NCI-H1930 (cell line): ENCODE measurements at places on chromosomes 2 and 18.

- DNase-seq, result no peak
These were observed 11.3 kb upstream of the IAH1 start for GRCh38 chr2:9462886-9463697.

- no peak for DNase-seq
These were observed 124.1 kb upstream of the LGALSL start for GRCh38 chr2:64329848-64330247.

GRCh38 chr2:14634489-14635390, 2.2 kb downstream of the LRATD1 start:
- peak; percentile 61 for DNase-seq

GRCh38 chr2:201144101-201145051, 28.4 kb downstream of the CFLAR start:
- DNase-seq, result no peak

GRCh38 chr18:42174909-42175308, 219.9 kb downstream of the PIK3C3 start:
- no peak for DNase-seq

DNA sequence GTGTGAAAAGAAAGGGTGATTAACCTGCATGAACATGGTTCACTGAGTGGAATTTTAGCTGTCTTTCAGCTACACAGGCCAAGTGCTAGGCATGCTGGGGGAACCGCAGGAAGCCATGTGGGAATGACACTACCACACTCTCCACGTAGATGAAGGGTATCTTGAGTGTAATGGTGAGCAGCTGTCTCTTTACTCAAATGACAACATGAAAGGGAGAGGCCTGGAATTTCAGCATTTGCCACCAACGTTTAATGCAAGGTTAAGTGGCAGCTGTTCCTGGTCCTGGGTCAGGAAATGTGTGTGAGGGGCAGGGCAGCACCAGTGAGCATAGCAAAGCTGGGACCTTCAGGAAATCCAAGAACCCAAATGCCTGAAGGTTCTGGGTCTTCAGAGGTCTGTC, 588.4 kb downstream of the SLC4A3 start:
- no peak for DNase-seq

DNA sequence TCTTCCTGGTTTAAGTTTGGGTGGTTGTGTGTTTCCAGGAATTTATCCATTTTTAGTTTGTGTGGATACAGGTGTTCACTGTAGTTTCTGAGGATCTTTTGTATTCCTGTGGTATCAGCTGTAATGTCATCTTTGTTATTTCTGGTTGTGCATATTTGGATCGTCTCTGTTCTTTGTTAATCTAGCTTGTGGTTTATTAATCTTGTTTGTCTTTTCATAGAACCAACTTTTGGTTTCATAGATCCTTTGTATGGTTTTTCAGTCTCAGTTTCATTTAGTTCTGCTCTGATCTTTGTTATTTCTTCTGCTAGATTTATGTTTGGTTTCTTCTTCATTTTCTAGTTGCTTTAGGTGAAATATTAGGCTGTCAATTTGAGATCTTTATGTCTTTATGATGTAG, 202.4 kb upstream of the ZSWIM2 start:
- no peak for DNase-seq
